ENCODE measurements at places on chromosomes 3 and 15. TPM values are rescaled to one million over a fixed set of nuclear protein-coding genes. Genes with fewer than 3 reads are reported as not detected.

Gene CD200
- total RNA-seq = 2.2 TPM

Gene AADAC
- total RNA-seq = 1.3 TPM

Gene MESD
- 24.0 TPM for total RNA-seq

Gene ZBED2
- total RNA-seq = 0.39 TPM

Gene CDHR4
- total RNA-seq = not detected

Gene SPATA12
- total RNA-seq = not detected
